CD4-positive, alpha-beta T cell (primary cell): ENCODE measurements at places on chromosomes 13 and 19. TPM values are rescaled to one million over a fixed set of nuclear protein-coding genes. Genes with fewer than 3 reads are reported as not detected.

CA11 gene
- 12.4 TPM for total RNA-seq

CEACAM3 gene
- not detected for total RNA-seq

ADAT3 gene
- 7.9 TPM for total RNA-seq

- H3K36me3 ChIP-seq, result no peaks in the 10 kb centered on the region
- H3K4me3 ChIP-seq, result no peak overlapping the region
- H3K27me3 ChIP-seq, result peaks cover 4% of the 10 kb centered on the region
- no peak for DNase-seq
These were observed 79.0 kb upstream of the ZNF507 start for GRCh38 chr19:32266460-32266859.

- H3K4me1 ChIP-seq, result no peaks in the 10 kb centered on the region
- H3K4me3 ChIP-seq, result no peak overlapping the region
- DNase-seq, result no peak
- peaks cover 14% of the 10 kb centered on the region for H3K27me3 ChIP-seq
- no peak overlapping the region for H3K27ac ChIP-seq
- H3K36me3 ChIP-seq, result no peaks in the 10 kb centered on the region
These were observed 89.9 kb downstream of the COL4A2 start for GRCh38 chr13:110396913-110397381.

PRRG2 gene
- total RNA-seq, result 0.49 TPM
